NCI-H1048 (cell line): ENCODE measurements at places on chromosomes 5 and 9.

GRCh38 chr5:149181732-149182131 lies 40.4 kb downstream of the ABLIM3 start:
- DNase-seq, result no peak

DNA sequence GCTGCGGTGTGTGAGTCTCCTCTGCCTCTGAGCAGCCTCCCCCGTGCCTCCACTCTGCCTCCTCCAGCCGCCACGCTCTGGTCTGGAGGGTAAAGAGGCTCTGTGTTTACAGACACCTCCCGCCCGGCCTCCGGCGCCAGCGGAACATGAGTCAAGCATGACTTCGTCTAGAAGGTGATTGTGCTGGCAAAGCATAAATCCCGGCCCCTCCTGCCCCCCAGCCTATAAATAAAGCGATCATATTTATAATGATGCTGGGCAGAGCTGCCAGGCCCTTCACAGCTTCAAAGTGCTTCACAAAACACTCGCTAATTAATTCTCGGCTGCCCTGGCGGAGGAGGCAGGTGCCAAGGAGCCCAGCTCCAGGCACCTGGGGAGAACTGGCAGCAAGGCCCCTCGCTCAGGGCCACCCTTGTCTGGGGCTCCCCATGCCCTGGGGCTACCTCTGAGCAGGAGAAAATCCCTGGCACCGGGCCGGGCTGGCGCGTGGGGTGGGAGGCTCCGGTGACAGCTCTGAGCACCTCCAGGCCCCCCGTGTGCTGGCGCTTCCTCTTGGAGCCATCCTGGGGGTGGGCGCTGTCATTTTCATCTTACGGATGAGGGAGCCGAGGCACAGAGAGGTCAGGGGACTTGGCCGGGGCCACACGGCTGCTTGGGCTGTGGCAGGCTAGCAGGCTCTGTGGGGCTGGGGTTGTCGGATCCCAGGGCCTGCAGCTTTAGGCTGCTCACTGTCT lies 87.8 kb downstream of the RXRA start:
- DNase-seq, result no peak

GRCh38 chr9:70043689-70044489 lies at the start of gene MAMDC2:
Gene MAMDC2 (plus strand): TSS chr9:70043848. CDS start chr9:70044198, 350 bp downstream.
- DNase-seq, result no peak

GRCh38 chr5:31809050-31809870 lies 170.3 kb downstream of the PDZD2 start:
- DNase-seq, result no peak

GRCh38 chr9:126618190-126618584 lies 4.5 kb downstream of the LMX1B start:
- no peak for DNase-seq

- DNase-seq, result no peak
Measured at GRCh38 chr5:147410496-147411358, 99.1 kb downstream of the DPYSL3 start.

DNA sequence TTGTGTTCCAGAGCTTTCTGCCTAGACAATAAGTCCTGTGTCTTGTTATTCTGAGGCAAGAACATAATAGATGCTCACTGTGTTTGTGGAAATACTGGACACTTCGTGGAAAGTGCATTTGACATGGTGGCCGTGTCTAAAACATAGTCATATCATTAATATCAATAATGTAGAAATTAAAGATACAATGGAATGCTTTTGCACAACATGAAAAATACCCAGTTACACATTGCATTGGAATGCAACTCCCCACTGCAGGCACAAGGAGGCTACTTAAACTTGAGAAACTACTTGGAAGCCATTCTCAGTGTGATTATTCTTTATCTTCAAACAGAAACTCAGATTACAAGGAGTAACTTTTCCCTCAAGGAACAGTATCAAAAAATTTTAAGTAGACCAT lies 145.3 kb upstream of the ZNF462 start:
- no peak for DNase-seq

- DNase-seq, result no peak
Measured at GRCh38 chr5:61141801-61142200, 20.5 kb downstream of the SMIM15 start.

GRCh38 chr5:7190712-7191250 lies 205.2 kb upstream of the ADCY2 start:
- no peak for DNase-seq

GRCh38 chr9:74479711-74480110 lies 17.4 kb upstream of the RORB start:
- no peak for DNase-seq

DNA sequence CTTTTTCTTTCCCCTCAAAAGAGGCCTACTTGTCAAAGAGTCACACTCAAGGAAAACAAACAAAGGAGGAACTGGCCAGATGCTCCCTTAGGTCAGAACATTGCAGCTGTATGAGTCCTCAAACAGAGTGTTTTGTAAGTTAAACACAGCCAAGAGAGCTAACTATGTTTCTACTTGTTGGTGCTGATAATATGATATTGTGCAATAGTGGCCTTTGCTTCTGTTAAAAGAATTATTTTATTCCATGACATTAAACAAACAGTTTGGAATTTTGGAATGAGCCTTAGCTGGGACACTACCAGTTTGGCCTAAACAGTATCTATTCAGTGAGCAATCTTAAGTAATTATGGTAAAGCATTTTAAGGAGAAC lies 56.0 kb upstream of the TPD52L3 start:
- DNase-seq, result no peak

DNA sequence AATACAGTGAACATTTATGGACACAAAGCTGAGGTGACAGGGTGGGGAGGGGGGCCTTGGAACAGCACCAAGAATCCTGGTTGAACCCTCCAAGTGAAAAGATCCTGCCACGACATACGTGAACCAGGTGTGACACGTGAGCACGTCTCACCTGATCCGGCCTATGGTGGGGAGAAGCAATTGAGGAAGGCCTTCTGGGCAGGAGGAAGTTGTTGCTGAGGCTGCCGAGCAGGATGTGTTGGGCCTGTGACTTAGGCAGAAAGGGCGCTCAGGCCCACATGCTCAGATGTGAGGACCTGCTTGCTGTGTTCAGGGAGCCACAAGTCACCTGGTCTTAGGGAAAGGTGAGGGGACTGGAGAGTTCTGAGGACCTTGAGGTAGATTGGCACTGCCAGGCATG lies 2.5 kb upstream of the MAPK9 start:
- DNase-seq, result no peak
